ENCODE measurements at places on chromosomes 5 and 9. TPM values are rescaled to one million over a fixed set of nuclear protein-coding genes. Genes with fewer than 3 reads are reported as not detected.

The TERT gene
- total RNA-seq: not detected

The CLIC3 gene
- total RNA-seq: 43.2 TPM

The FAM169A gene
- 3.9 TPM for total RNA-seq

The OBP2B gene
- not detected for total RNA-seq

The BTNL8 gene
- total RNA-seq: not detected

The SLC6A7 gene
- under 0.01 TPM for total RNA-seq
